Calu3 (cell line): ENCODE measurements at places on chromosomes 1 and 21.

- DNase-seq: no peak
These were observed 25.8 kb downstream of the IL6R start for GRCh38 chr1:154430903-154431302.

DNA sequence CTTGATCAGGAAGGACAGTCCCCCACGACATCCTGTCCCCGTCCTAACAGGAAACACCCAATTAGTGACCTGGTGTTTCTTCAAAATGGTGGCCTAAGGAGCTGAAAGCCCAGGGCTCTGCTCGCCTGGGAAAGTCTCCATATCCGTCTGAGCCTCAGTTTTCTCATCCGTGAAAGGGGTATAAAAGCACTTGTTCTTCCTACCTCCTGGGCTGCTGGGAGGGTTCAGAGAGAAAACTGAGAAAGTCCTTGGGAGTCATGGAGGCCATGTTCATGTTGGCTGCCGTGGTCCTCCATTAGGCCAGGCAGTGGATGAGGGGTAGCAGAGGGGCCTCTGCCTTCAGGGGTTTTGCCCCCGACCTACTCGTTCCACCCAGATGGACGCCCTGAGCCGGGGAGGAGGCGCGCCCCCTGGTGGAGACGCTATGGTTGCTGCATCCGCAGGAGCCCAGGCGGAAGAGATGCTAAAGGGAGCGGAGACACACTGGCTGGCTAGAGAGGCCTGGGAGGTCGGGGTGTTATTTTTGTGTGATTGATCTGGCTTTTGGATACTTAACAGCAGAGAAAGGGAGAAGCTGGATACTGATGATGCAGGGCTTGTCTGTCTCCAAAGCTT lies 113.5 kb downstream of the PRDM2 start:
- DNase-seq: no peak

- DNase-seq: no peak
These were observed 27.0 kb downstream of the ELAVL4 start for GRCh38 chr1:50135716-50136115.

- DNase-seq: peak; percentile 14
These were observed 34.5 kb downstream of the EPS15 start for GRCh38 chr1:51484591-51484990.

DNA sequence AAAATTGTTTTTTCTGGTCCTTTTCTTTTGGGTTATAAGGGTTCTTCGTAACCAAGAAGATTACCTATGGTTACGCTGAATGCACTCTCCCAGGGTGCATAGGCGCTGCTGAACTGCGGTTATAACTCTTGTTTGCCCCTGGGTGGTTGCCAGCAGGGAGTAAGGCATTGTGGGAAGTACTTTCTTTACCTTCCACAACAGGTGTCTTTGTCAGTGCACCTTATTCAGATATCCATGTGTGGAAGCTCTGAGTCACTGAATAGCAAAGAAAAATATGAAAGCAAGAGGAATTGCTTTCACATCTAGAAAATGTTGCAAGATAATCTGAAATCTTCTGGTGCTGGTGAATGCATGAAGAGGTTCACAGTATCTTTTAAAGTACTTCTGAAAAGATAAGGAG lies 124.4 kb upstream of the CACYBP start:
- peak; percentile 94 for DNase-seq
